Epithelial cell of prostate (primary cell): ENCODE measurements at places on chromosomes 4 and X.

DNA sequence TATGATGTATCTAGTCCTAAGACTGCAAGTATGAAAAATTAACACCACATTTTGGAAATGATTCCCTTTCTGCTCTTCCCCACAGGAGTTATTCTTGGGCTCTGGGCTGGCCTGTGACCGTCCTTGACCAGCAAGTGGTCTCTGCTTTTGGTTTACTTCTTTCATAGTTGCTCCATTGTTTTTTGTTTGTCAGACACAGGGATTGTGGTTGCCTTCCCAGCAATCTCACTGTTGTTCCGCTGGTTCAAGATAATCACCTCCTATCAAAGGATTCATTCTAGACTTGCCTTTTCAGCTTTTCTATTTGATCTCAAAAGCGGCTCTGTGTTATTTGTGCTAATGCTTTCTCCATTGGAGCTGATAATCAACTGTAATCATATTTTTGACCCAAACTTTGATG lies 218.8 kb downstream of the MGST2 start:
- no peak for DNase-seq

- DNase-seq, result no peak
Observed at GRCh38 chr4:186854256-186854655, 130.6 kb upstream of the FAT1 start.

DNA sequence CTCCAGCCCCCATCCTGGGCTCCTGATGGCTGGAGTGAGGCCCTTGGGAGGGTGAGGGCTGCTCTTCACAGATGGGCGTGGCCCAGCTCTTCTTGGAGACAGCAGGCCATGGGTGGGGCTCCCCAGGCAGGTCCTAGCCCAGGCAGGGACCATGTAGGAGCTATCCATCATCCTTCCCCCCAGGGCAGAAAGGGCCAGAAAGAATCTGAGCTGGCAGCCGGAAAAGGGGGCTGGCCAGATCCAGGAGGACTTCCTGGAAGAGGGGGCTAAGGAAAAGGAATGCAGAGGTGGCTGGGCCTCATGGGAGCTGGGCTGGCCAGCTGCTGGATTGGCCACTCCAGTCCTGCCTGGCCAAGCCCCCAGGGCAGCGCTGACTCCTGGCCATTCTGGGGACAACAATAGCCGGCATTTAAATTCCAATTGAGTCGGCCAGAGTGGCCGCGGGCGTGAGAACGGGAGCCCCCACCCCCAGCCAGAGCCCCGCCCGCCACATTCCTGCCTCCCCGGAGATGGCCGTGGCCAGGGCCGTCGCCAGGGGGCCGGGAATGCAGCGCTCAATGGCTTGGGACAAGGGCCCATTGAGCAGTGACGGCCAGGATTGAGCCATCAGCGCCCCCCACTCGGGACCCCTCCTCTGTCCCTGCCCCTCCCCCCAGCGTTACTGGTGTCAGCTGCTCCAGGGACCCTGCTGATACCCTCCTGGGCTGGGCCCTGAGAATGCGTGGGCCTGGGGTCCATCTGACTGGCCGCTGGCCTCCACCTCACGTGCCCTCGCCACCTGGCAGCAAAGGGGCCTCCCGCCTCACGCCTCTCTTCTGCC lies 15.1 kb upstream of the FGFR3 start:
- DNase-seq, result no peak

DNA sequence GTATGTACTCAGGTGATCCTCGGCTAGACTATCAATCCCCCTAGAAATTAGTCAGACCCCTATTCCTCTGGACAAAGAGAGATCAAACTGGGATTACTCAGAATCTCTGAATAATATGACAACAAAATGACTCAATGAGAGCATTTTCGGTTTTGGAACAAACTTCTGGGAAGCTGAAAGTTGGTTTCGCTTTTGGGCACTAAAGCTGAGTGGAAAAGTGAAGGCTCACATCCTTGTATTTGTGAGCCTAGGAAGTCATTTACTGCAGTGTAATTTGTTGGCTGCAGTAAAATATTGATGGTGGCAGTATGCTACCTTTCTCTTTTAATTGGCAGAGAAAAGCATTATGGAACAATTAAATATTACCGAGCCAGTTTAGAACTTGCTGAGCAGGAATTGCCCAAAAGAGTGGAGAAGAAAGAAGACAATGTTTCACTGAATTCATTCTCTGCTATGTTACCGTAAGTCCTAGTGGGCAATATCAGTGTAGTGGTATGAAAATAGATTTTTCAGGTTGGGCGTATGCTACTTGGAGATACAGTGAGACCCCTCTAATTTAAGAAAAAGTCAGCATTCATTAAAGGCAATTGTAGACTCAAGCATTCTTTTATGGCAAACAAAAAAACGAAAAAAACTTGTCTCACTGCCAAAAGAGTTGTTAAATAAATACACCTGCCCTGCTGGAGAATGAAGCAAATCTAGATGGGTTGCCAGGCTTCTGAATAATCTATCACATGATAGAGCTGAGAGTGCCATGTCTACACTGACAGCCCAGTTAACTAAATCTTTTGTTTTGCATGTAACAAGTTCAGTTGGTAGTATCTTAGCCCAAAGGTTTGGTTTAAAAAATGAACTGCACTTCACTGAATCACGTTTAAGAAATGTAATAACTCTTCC lies 69.6 kb downstream of the AGTR2 start:
- peak; percentile 66 for DNase-seq

- no peak for DNase-seq
Observed at GRCh38 chrX:87409113-87409841, 108.3 kb upstream of the KLHL4 start.

DNA sequence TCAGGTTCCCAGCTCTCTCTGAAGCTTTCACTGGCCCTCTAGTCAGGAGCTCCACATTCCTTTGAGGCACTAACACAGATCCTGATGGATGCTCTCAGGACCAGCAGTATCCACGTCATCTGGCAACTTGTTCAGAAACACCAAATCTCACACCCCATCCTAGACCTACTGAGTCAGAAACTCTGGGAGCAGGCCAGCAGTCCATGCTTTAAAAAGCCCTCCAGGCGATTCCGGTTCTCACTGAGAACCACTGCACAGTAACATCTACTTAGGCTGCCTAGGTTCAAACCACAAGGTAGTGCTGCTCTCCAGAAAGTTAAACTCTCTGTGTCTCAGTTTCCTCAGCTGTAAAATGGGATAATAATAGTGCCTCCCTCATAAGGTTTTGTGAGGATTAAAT lies 55.3 kb downstream of the CCDC158 start:
- no peak for DNase-seq

DNA sequence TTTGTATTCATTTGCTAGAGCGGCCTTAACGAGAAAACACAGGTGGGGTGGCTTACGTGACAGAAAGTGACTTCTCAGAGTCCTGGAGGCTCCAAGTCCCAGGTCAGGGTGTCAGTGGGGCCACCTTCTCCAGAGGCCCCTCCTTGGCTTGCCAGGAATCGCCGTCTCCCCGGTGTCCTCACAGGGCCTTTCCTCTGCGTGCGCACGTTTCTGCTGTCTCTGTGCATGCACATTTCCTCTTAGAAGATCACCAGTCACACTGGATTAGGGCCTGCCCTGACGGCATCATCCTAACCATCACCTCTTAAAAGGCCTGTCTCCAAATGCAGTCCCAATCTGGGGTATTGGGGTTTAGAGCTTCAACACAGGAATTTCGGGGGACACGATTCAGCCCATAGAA lies 63.8 kb upstream of the HELT start:
- DNase-seq, result no peak

DNA sequence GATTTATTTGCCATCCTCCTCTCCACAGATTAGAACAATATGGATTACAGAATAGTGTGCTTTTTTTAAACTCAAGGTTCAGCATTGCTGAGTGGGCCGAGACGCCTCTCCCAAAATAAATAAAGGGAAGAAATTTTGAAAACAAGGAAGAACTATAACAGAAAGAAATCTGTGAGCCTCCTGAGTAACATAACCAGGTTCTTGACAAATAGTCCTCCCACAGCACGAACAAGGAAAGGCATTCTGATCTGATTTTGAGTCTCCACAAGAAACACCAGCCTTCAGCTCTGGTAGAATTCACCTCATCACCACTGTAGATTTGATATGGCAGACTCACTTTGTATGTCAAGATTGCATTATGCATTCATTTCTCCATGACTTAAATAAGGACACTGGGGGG lies 173.6 kb downstream of the HHIP start:
- DNase-seq, result no peak

DNA sequence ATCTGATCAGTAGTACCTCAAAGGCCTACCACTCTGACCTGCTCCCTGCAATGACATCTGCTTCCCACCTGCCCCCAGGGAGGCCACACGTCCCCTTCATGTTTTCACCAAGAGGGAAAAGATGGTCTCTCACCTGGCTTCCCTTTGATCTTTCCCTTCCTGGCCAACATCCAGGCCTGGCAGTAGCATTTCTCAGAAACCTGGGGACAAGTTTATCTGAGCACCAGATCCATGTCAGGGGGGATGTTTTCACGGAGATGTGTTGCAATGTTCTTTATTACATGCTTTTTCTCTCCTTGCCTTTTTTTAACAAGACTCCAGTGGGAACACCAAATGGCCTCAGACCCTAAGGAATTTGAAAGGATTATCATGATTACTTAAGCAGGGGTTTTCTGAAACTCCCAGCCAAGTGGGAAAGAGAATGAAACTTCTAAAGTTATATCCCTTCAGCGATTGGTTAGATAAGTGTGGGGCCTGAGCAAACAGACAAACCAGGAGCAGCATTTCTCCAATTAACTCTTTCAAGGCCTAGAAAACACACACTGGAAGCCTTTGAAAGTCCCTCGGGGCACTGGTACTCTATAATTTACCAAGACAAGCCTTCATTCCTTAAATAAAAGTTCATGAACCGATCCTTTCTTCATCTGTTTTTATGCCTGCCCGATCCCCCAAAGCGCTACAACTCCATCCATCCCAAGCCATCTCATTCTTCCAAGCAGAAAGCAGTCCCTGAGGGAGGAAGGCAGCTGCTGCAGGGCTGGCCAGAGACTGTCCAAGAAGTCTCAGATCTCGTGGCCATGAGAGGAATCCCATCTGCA lies 94.1 kb downstream of the BCOR start:
- DNase-seq, result no peak

DNA sequence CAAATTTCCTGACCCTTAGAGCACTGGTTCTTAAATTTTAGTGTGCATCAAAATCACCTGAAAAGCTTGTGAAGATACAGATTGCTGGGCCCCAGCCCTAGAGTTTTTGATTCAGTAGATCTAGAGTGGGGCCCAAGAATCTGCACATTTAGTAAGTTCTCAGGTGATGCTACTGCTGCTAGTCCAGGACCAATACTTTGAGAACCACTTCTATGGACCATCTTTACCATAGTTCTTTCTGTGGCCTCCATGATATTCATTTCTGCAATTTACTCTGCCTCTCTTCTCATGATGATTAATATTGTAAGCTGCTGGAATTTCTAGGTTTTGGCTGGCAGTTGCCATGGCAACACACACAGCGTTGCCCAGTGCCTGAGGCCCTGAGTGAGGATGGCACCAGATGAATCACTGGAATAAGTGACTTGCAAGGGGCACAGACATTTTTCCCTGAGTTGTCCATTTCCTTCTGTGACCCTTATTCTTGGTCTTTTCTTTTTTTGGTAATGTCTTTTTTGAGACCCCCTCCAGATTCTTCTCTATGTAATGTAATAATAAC lies 83.6 kb downstream of the PPP1R2C start:
- DNase-seq, result no peak

DNA sequence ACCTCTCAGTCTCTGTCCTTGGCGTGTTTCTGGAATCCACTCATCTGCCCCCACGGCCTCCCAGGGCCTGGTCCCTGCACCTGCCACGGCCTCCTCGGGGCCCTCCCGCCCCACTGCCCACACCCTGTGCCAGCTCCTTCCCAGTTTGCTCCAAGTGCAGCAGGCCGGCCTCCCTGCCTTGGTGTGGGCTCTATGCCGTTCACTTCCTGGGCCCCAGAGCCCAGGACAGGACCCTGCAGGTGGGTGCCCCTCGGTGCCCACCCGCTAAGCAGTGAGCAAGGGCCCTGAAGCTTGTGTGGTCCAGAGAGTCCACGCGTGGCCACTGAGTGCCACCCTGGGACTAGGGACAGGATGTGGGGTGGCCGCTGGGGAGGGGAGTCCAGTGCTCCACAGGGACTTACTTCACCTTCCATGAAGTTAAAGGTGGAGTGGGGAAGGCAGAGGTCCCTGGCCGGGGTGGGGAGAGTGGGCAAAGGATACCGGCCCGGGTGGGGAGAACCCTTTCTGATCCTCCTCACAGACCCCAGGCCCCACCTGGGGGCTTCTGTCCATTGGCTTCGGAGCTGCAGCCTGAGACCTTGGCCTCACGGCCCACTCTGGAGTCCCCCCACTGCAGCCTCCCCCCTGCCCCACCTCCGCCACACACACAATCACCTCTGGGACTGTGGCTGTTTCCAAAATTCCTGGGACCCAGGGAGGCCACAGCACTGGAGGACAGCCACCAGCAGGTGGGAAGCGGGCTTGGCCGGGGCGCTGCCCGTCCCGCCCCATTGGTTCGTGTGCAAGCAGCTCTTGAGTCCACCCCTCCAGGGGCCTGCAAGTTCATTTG lies 60.0 kb upstream of the NKX1-1 start:
- no peak for DNase-seq

- DNase-seq, result peak; percentile 24
Observed at GRCh38 chr4:149370785-149371420, 444.7 kb downstream of the IQCM start.

GRCh38 chr4:116636917-116637316 lies 448.5 kb downstream of the TRAM1L1 start:
- no peak for DNase-seq

GRCh38 chr4:1767061-1767769 lies 25.9 kb upstream of the FGFR3 start:
- no peak for DNase-seq

DNA sequence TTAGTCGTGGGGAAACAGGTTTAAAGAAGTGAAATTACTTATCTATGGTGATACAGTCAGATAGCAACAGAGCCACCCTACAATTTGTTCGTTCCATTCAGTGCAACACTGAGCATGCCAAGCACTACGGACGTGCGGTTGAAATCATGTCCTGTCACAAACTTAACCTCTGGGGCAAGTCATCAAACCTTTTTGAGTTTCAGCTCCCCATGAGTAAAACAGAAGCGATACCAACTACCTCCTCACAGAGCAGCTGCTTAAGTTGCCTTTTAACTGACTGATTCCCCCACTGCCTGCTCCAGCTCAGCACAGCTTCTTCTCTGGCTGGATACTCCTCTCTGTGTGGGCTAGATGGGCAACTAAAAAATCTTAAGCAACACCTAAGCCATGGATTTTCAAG lies 36.0 kb downstream of the LHFPL1 start:
- no peak for DNase-seq

GRCh38 chrX:17412692-17413091 lies 37.7 kb downstream of the NHS start:
- no peak for DNase-seq

DNA sequence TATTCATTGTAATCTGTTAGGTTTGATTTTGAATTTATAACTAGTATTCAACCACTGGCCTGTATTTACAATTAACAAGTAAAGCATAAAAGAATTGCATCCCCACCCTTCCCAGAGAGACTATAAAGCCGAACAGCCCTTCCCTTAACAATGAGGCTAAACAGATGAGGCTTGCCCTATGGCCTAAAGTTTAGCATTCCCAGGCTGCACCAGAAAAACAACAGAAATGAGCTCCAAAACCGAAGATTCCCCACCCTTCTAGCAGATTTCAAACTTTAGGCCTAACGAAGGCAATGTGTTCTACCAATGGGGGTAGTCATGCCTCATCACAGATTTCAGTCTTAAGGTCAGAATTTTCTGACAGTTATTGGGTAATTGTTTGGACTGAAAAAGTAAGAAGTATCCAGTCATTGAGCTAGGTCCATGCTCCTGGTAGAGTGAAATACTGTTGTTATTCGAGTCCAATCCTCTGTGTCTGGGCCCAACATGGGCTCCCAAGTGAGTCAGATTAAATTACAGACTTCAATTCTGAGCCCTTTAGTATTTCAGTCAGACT lies 197.6 kb downstream of the ANTXR2 start:
- DNase-seq, result no peak

GRCh38 chrX:118630848-118631247 lies 96.6 kb upstream of the IL13RA1 start:
- no peak for DNase-seq
